ENCODE measurements at places on chromosomes 7 and 10.
A peak's percentile ranks its signal among the peaks of the same experiment; 100 is the strongest.

GRCh38 chr10:85557077-85557476, 809.5 kb downstream of the GRID1 start:
- DNase-seq, result no peak

GRCh38 chr10:30645340-30645827, 15.8 kb upstream of the LYZL2 start:
- DNase-seq, result no peak

DNA sequence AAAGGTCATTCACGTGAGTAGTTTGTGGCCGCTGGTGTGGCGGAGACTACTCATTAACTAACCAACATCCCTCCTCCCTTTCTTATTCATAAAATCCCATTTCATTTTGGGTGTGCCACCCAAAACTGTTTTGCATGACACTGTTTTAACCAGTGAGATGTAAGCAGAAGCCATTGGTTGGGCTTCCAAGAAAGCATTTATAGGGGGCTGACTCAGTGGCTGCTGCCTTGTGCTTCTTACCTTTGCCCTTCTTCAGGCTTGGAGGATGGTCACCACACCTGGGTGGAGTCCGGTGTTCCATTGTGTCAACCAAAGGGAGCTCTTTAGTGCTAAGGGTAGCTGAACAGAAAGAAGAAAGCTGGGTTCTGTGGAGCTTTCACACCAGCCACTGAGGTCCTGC, 37.2 kb upstream of the EPC1 start:
- no peak for DNase-seq

DNA sequence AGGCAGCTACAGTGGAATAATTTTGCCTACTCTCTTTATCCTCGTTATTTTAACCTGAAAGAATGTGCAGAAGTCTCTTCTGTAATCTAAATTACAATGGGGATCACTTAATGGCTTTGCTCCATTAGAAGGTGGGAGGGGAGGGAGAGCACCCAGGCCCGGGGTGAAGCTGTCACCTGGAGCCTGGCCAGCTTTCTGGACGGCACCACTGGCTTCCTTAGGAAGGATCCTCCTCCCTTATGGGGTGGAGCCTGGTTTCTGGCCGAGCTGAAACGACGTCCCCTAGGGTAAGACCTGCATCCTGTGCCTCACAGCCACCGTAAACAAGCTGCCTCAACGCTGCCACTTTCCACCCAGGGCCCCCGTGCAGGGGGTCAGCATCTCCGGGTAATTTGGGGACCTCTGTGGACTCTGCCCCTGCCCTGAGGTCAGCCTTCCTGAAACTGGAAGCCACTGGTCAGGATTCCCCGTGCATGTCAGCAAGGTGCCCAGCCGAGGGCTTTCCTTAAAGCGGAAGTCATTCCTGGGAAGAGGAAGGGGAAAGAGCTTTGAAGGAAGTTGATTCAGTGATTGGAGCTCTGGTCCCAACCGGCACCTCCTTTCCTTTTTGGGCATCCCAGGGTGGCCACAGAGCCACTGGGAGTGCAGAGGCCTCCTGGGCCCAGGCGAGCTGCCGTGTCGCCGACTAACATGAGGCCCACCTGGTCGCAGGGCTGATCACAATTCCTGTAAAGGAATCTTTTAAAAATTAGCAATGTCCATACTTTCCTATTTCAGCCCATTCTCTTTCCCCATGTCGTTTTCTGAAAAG, 569.1 kb downstream of the DNAJB6 start:
- DNase-seq, result no peak

GRCh38 chr10:97574374-97575126, 2.0 kb downstream of the ANKRD2 start:
- DNase-seq, result peak; percentile 28
